Suprapubic skin (tissue), 4 donors: ENCODE measurements at places on chromosomes 3 and 15. TPM values are rescaled to one million over a fixed set of nuclear protein-coding genes. Genes with fewer than 3 reads are reported as not detected.

DNA sequence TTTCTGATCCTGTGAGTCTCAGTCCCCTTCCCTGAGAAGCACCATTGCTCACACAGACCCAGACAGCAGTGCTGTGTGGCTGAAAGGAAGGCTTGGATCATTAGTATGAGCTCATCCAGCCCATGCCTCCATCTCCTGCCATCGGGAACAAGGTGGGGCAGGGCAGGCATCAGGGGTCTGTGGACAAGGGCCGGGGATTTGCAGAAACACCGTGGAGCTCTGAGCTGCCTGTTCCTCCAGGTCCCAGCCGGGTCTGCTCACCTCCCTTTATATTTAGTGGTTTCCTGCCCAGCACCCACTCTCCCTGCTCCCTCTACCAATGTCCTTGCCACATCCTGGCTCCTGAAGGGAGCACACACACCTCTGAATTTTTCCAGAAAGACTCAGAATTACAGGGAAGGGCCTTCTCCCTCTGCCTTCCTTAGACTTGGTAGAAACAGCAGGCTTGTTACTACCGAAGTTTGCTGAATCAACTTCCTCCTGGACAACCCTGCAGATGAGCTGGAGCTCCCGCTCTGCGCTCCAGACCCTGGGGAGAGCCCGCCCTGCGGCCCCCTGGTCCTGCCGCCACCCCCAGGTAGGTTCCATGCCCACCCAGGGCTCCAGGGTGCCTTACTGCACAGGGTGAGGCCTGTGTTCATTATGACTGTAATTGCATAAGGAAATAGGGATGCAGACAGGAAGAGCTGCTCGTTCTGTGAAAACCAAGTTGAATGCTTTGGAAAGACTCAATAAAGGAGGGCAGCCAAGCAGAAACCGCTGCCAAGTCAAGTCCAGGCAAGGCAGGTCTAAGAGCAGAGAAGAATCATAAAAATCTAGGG lies 128.1 kb downstream of the NSMCE3 start:
- peaks cover 24% of the 10 kb centered on the region for H3K27me3 ChIP-seq
- H3K27ac ChIP-seq, result no peak overlapping the region
- H3K36me3 ChIP-seq, result no peaks in the 10 kb centered on the region
- H3K4me1 ChIP-seq, result peaks cover 6% of the 10 kb centered on the region
- no peak for DNase-seq
- H3K4me3 ChIP-seq, result no peak overlapping the region

GRCh38 chr3:190589326-190589725 lies 75.4 kb downstream of the IL1RAP start:
- no peak overlapping the region for H3K27ac ChIP-seq
- DNase-seq, result no peak
- H3K36me3 ChIP-seq, result no peaks in the 10 kb centered on the region

DNA sequence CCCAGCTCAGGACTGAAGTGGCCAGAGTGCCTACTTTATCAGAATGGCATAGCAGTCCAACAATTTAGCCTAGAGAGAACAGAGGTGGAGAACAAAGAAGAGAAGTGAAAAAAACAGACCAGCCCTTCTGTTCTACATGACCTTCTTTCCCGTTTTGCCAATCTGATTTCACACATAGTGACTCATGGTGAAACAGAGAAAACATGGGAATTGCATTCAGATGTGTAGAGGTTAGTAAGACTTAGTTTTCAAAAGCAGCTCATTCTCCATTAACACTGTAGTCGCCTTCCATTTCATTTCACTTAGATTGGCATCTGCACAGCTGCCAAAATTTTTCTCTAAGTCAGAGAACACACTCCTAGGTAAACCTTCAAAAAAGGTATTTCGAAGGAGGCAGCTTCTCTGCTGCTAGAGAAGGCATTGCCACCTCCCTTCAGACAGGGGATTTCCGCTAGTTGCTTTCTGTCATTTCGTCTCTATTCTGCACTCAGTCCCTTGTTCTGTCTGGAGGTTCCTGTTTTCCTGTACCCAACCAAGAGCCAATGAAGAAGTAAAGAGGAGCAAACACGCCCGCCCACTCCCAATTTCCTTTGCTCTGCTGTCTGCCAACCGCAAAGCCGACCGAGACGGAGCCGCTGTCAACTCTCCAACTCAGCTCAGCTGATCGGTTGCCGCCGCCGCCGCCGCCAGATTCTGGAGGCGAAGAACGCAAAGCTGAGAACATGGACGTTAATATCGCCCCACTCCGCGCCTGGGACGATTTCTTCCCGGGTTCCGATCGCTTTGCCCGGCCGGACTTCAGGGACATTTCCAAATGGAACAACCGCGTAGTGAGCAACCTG lies at the start of gene ARL6IP5:
ARL6IP5 (plus strand) TSS at position 612 of the 842 bp plus-strand sequence; CDS start at position 723, 111 bp downstream.
- peaks cover 79% of the 10 kb centered on the region for H3K4me1 ChIP-seq
- no peaks in the 10 kb centered on the region for H3K27me3 ChIP-seq
- peak within 1 kb of the TSS; percentile 93 for H3K4me3 ChIP-seq
- no peaks in the 10 kb centered on the region for H3K36me3 ChIP-seq

DNA sequence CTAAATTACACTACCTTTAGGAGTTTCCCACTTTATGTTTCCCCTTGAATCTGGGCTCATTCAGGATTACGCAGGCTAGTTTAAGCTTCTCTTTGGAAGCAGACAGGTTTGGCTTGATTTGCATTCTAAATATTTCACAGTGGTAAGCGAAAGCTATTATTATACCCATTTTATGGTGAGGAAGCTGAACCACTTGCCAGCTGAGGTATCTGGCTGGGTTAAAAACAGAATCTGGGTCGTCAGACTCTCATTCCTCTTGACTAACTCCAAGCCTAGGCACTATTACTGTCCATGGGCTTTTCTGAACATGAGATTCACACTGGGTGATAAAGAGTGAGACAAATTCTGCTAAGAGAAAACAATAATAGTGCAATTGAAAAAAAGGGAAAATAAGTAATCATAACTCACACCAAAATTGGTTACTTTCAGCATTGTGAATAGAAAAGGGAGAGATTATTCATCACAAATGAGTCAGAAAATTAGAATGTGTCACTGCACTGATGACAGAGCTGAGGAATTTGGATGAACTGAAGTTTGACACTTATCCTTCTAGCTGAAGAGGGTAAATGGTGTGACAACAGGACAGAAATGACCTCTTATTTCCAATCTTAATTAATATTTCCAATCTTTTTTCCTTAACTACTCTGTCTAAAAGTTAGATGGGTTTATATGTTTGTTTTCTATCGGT lies 211.3 kb downstream of the TIGIT start:
- no peak overlapping the region for H3K27ac ChIP-seq
- H3K4me1 ChIP-seq, result no peaks in the 10 kb centered on the region
- H3K36me3 ChIP-seq, result no peaks in the 10 kb centered on the region

DNA sequence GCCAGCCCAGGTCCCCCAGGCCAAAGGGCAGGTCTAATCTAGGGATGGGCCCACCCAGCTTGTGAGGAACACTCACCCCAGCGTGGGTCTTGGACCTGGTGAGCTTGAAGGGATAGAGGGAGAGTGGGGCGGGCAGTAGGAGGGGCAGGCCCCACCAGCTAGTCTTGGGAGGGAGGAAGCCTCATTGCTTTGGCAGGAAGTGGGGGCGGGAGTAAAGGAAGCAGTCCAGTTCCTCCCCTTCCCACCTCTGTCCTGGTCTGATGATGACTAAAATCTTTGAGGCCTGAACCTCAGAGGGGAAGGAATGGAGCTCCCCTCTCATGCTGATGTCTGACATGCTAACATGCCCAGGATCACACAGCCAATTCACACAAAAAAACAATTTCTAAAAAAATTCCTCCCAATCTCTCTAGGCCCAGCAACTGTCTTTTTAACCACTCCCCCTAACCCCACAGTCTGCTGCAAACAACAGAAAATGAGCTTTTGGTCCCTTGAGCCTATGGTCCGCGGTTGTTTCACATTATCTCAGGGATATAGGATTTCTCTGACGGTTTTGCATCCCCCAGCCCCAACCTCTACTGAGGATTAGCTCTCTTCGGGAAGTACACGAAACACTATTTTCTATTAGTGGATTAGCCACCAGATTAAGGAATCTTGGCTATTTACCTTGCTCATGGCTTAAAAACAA lies 30.7 kb upstream of the DUSP7 start:
- no peak overlapping the region for H3K4me3 ChIP-seq
- H3K36me3 ChIP-seq, result no peaks in the 10 kb centered on the region
- no peak for DNase-seq
- no peak overlapping the region for H3K27ac ChIP-seq

Gene PROS1
- 24.0 TPM for total RNA-seq
